ENCODE measurements at places on chromosomes 7 and 10. TPM values are rescaled to one million over a fixed set of nuclear protein-coding genes. Genes with fewer than 3 reads are reported as not detected.

The CABCOCO1 gene
- not detected for total RNA-seq

GRCh38 chr7:136403591-136403990 lies 426.4 kb upstream of the MTPN start:
- no peak for DNase-seq

- no peak for DNase-seq
These were observed 177.2 kb upstream of the PCLO start for GRCh38 chr7:83339907-83340306.

The DYNC1I1 gene
- 7.8 TPM for total RNA-seq

The BAZ1B gene
- total RNA-seq: 43.1 TPM

The TSPAN33 gene
- 9.1 TPM for total RNA-seq

The SPDYE2 gene
- not detected for total RNA-seq

- no peak for DNase-seq
These were observed 6.7 kb upstream of the OAT start for GRCh38 chr10:124425227-124425962.

The IFT22 gene
- total RNA-seq: 30.1 TPM

- DNase-seq: no peak
These were observed 1020.5 kb downstream of the LRMDA start for GRCh38 chr10:76451911-76452310.

The FOXP2 gene
- total RNA-seq: 4.9 TPM

- peak; percentile 60 for DNase-seq
These were observed 192.5 kb upstream of the PRSS1 start for GRCh38 chr7:142556740-142557139.

The POT1 gene
- 20.3 TPM for total RNA-seq

The FBXO24 gene
- not detected for total RNA-seq

The PGAM2 gene
- total RNA-seq: 129 TPM

- no peak for DNase-seq
These were observed 14.2 kb downstream of the SLC29A3 start for GRCh38 chr10:71333129-71333887.

DNA sequence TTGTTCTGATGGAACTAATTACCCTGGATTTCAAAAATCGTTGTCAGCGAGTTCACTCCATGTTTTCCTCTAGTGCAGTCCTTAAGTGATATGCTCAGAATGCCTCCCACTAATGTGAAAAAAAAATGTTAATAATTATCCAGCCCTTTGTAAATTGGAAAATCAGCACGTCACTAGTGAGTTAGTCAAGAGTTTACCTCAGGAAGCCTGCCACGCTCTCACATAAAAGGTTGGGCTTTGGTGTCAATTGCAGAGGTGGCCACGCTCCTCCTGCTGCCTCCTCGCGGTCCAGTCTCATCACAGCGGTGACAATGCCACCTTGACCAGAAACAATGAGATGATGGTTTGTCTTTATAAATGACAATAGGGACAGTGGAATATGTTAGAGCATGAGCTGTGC lies 22.5 kb downstream of the UPP1 start:
- DNase-seq: no peak

The STEAP1 gene
- total RNA-seq: 0.81 TPM

DNA sequence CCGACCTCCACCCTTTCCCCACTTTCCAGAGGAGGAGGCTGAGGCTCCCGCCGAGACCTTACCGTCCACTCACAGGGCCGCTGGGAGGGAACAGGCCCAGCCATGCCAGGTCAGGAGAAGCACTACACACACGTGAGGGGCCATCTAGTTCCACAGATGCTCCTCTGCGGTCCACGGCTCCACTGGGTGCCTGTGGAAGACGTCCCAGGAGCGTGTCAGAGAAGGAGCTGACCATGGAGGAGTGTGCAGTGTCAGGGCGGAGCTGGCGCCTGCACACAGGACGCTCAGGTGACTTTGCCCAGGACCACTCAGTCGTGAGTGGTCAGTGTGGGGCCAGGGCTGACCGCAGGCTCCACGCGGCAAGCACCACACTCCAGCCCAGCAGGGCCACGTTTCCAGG lies 8.0 kb upstream of the SHH start:
- no peak for DNase-seq

DNA sequence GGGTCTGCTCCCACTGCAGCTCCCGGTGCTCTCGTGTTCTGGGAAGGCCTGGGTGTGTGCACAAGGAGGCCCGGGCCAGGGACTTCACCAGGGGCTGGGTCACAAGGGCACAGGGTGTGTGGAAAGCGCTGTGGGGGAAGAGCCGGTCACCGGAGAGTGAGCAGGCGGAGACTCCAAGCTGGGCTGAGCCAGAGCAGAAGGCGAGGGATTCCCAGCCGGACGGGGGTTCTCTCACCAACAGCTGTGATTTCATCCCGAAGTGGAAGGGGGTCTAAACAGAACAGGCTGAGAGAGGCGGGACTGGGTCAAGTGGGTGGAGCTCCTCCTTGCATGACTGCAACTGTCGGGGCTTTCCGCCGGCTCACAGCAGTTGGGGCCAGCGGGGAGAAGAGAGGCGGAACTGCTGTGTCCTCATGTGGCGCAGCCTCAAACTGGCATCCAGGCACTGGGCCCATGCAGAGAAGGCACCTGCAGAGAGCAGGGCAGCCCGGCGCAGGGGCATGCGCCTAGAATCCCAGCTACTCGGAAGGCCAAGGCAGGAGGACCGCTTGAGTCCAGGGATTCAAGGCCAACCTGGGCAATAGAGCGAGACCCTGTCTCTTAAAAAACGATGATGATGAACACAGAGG lies 7.6 kb upstream of the ORAI2 start:
- no peak for DNase-seq

- peak; percentile 32 for DNase-seq
These were observed at the start of gene BICC1 for GRCh38 chr10:58512491-58513187. TSS of gene BICC1 (plus strand) at chr10:58512872. CDS start at chr10:58513144, 272 bp downstream.

- no peak for DNase-seq
These were observed 404.5 kb downstream of the INHBA start for GRCh38 chr7:41298409-41298808.

DNA sequence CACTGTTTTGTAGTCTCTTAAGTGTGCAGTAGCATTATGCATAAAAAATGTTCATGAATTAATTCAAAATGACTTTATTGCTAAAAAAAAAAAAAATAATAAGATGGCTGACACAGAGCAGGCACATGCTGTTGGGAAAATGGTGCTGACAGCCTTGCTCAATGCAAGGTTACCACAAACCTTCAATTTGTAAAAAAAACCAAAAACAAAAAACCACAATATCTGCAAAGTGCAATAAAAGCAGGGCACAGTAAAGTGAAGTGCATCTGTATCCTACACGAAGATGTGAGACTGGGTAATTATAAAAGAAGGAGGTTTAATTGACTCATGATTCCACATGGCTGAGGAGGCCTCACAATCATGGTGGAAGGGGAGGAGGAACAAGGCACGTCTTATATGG lies 185.8 kb downstream of the USP6NL start:
- DNase-seq: no peak

- no peak for DNase-seq
These were observed 670.3 kb downstream of the SDK1 start for GRCh38 chr7:3971323-3971722.

The LRRN3 gene
- 0.42 TPM for total RNA-seq

DNA sequence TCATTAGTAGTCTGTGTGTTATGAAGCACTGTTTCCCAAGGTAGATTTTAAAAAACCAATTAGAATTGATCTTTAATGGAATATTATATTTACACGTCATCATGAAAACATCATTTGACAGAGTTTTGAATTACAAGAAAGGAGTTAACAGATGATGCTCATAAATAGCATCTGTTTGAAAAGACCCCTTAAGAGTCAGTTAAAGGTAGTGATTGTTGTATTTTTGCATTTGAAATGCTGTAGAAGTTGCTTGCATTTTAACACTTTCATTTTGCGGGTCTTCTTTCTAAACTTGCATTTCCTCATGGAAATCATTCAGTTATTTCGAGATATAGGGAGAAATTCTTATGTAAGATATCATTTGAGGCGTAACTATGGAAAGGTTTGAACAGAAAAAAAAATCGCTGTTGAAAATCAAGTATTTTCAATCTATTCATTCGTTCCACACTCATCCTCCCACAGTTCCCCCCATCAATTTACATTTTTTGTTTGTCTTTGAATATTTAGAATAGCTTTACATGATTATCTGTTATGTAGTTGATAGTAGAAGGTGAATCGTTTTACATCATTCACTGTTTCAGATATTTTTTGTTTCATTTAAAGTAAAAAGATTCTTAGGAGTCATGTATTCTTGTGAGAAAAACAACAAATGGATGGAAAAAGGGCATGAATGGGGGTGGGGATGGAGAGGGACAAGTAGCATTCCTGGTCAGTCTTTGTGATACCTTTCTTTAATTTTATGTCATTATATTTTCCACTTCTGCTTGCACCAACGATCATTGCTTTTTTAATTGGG lies 3.0 kb upstream of the SKIDA1 start:
- DNase-seq: no peak

GRCh38 chr10:105102977-105103376 lies 461.9 kb downstream of the SORCS3 start:
- DNase-seq: no peak

The P4HA1 gene
- 167 TPM for total RNA-seq

- no peak for DNase-seq
These were observed 11.7 kb downstream of the SEMA3C start for GRCh38 chr7:80907141-80907601.

DNA sequence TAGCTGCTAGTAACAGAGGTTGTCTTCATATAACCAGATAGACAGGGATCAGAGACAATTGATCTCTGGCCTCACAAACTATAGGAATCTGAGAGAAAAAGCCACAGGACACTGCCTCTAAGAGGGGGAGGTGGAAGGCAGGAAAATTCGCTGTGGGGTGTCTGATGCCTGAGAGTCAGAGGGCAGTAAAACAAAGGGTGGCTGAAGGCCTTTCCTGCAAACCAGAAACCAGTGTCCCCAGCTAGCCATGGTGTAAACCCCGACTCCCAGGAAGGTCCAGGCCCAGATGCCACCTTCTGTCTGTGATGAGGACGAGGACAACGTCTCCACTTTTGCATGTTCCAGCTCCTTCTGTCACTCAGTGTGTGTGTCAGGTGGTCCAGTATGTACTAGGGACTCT lies 215.1 kb downstream of the ADARB2 start:
- DNase-seq: no peak

- DNase-seq: no peak
These were observed 120.7 kb upstream of the CARD11 start for GRCh38 chr7:3164380-3164792.

The BMPER gene
- 7.2 TPM for total RNA-seq

- DNase-seq: no peak
These were observed 51.6 kb downstream of the SEM1 start for GRCh38 chr7:96658022-96658412.

DNA sequence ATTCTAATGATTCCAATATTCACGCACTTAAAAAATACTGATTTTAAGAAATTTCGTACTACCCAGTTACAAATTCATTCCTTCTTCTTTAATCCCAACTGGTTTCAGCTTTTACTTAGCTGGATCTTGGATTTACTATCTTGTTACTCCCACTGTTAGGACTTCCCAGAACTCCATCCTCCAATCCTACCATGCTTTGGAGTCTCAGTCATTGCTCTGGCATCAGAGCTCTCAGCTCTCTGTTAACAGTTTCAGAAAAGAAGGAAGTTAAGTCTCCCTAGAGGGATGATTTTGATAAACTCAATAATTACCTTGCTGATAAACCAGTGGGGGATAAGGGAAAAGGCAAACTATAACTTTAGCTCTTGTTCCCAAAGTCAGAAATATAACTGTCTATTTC lies 9.5 kb downstream of the PPA1 start:
- no peak for DNase-seq

GRCh38 chr10:27660711-27661110 lies 84.9 kb downstream of the MKX start:
- DNase-seq: no peak

The NPY4R gene
- not detected for total RNA-seq

DNA sequence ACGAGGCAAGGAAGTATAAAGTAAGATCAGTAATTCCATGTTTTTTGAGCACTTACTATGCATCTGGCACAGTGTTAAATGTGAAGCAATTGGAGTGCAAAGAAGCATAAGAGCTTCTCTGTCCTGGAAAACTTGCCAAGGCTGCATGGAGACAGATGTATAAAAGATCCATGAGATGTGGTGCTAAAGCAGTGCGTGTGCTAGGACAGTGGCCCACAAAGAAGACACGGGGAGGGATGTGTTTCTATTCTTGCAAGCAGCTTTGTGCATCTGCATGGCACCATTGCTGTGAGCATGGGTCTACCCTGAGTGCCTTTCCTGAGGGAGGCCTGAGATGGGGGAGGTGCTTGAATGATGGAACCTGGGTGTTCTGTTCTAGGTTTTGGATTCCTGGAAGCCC lies 5.1 kb upstream of the CDHR3 start:
- no peak for DNase-seq

The CCDC71L gene
- total RNA-seq: 6.2 TPM

DNA sequence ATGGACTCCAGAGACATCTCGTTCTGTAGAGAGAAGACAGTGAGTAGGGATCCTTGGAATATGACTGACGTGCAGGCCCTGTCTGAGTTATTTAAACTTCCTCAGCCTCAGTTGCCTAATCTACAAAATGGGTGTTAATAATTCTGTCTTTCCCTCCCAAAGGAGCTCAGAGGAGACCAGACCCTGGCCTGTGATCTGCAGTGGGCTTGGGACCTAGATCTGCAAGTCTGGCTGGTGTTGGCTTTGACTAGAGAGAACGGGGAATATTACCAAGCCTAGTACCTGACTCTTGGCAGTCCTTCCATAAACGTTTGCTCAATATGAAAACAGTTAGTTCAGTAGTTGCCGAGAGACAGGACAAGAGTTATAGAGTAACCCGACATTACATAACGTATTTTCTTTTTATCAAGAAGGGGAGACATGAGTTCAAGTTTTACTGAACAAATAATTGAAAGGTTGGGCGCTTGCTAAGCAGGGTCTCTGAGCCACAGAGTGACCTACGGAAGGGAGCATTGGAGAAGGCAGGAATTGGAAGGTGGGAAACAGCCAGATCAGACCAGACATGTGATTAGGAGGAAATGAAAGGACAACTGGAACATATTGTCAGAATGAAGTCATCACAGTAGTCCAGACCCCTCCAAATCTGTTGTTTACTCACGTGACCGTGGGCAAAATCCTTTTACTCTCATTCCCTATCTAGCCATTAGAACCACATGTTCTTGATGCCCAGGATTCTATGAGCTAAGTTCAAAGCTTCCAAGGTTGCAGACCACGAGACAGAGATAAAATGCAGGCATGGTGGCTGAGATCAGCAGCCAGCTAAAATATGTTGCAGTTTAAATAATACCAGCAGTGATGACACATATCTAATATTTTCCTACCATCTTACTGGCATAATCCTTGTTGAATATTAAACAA lies 10.9 kb upstream of the CYP3A4 start:
- DNase-seq: no peak

Data from gastrocnemius medialis (tissue), 4 donors.